Brain microvascular endothelial cell (primary cell): ENCODE measurements at places on chromosomes 5 and 9.
A peak's percentile ranks its signal among the peaks of the same experiment; 100 is the strongest.

DNA sequence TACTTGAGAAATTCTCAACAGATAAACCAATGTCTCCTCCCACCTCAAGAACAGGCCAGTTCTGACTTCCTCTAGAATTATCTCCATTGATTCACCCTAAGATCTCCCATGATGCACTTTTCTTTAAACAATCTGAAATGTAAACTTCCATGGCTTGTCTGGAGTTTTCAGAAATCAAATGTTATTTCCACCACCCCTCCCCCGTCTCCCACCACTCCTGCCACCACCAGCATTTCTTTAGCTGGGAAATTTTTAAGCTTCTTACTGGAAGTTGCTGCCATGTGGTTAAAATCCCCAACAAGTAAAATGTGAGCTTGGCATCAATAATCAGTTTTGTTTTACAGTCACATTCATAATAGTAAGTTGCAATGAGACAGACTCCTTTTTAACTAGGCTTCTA lies 32.8 kb upstream of the BASP1 start:
- no peak for DNase-seq

DNA sequence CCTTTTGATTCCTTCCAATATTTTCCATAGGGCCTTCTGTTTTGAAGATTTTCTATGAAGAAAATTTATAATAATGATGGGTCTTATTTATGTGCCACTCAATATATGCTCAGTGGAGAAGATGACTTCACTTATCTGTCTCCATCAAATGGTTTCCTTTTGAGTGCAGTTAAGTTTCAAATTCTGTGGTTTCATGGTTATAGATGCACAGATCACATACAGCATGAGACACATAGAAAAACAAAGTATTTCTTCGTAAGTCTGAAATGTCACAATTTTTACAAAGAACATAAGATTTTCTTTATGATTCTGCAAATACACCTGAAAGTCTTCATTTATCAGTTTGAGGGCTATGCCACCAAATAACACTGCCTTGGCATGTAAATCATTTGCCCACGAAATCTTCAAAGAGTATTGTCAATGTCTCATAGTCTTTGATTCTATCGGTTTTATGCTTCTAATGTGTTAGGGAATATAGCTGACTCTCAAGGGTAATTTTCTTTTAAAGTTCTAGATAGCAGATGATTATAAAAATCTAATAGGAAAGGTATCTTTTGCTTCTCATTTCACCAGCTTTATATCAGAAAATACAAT lies 14.1 kb downstream of the CFAP95 start:
- no peak for DNase-seq

- DNase-seq: no peak
Observed at GRCh38 chr9:136198605-136199083, 6.3 kb downstream of the LHX3 start.

GRCh38 chr5:73450672-73451223 lies 2.2 kb upstream of the FOXD1 start:
- no peak for DNase-seq

- DNase-seq: no peak
Observed at GRCh38 chr5:6461793-6462650, 13.4 kb downstream of the UBE2QL1 start.

GRCh38 chr9:93616044-93616443 lies 39.7 kb downstream of the PHF2 start:
- DNase-seq: no peak

- DNase-seq: no peak
Observed at GRCh38 chr9:26781906-26782305, 110.7 kb downstream of the CAAP1 start.

- DNase-seq: peak; percentile 43
Observed at GRCh38 chr9:131289301-131290035, at the start of gene PLPP7. PLPP7 (plus strand) TSS chr9:131289723; CDS start chr9:131289998, 275 bp downstream.

GRCh38 chr5:176144508-176144907 lies 93.7 kb upstream of the SIMC1 start:
- DNase-seq: no peak

GRCh38 chr9:78115073-78115472 lies 83.5 kb upstream of the GNAQ start:
- no peak for DNase-seq

DNA sequence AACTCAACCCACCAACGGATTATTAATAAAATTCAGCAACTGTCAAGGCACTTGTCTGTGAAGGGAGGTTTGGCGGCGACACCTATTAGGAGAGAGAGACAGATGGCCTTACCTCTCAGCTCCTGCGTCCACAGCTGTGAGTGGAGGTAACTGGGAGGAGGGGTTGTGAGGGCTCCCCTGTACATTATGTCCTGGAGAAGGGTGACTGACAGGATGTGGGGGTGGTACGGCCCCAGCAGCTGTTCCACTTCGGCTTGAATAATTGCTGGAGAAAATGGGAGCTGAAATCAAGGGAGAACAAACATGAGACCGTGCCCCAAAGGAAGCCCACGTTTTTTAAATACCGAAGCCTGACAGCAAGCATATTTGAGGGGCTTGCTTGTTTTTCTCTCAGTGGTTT lies 353.5 kb upstream of the RFX3 start:
- DNase-seq: no peak

GRCh38 chr9:109604781-109605180 lies 106.7 kb upstream of the PTPN3 start:
- no peak for DNase-seq

- no peak for DNase-seq
Observed at GRCh38 chr9:35811381-35812024, 559 bp downstream of the SPAG8 start.

- DNase-seq: no peak
Observed at GRCh38 chr5:178297751-178298150, 65.1 kb upstream of the PHYKPL start.
